Foreskin keratinocyte (primary cell): ENCODE measurements at places on chromosomes 7 and 10.

DNA sequence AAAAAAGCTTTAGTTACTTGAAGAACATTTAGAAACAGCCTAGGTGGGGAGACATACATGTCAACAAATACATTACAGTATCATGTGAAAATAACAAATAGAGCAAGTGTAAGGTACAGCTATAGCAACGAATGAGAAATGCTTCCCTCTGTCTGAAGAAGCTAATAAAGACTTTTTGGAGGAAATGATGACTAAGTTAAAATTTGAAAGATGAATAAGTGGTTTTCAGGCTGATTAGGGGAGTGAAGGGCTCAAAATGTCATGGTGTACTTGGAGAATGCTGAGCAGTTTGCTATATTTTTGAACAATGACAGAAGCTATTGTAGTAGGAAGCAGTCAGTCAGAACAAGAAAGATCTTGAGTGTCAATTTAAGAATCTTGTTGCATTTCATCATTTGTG, 2.8 kb upstream of the ARMC3 start:
- no peak for DNase-seq

- DNase-seq: no peak
Measured at GRCh38 chr7:98439484-98439883, 38.6 kb upstream of the BAIAP2L1 start.

DNA sequence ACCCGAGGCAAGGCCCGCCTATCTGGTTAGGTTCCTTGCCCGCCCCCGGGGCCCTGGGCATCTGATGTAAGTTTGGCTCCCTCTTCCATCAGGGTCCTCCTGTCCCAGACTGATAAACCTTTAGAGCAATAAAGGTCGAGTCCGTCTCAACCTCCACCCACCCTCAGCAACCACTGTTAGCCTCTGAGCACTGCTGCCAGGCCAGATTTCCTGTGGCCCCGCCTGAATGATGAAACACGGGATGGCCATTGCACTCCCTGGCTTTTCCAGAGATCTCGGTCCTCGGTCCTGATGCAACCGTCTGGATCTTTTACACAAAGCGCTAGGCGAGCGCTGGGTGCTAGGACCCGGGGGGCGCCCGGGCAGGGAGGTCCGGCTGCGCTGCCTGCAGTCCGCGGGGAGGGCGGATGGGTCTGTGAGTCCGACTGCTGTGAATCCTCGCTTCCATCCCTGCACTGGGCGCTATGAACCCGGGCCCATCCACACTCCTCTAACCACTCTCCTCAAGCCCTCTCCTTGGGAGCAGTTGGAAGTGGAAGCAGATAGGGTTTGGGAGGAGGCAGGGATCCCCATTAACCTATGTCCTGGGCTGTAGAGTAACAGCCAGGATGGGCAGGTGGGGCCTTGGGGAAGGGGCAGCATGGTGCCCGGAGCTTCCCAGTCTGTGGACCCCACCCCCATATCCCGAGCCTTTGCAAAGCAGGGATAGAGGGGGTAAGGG, 875 bp upstream of the DDIT4 start:
- no peak for DNase-seq

- DNase-seq: no peak
Measured at GRCh38 chr7:20190560-20191390, 26.4 kb downstream of the MACC1 start.
